ENCODE measurements at places on chromosomes 7 and 10.
A peak's percentile ranks its signal among the peaks of the same experiment; 100 is the strongest.

GRCh38 chr7:11817111-11817740 lies 14.8 kb downstream of the THSD7A start:
- no peak for DNase-seq

GRCh38 chr7:92648067-92648466 lies 57.9 kb upstream of the FAM133B start:
- DNase-seq, result no peak

GRCh38 chr7:42236266-42236975 lies 588 bp downstream of the GLI3 start:
- no peak for DNase-seq

DNA sequence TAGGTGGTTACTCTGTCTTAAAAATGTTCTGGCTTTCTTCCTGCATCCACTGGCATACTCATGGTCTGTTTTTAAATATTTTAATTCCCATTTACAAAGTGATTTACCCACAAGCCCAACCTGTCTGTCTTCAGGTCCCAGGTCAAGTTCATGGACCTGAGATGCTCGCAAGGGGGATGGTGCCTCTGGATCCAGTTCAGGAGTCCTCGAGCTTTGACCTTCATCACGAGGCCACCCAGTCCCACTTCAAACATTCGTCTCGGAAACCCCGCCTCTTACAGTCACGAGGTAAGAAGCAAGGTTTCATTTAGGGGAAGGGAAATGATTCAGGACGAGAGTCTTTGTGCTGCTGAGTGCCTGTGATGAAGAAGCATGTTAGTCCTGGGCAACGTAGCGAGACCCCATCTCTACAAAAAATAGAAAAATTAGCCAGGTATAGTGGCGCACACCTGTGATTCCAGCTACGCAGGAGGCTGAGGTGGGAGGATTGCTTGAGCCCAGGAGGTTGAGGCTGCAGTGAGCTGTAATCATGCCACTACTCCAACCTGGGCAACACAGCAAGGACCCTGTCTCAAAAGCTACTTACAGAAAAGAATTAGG lies 8.7 kb downstream of the ZKSCAN1 start:
- no peak for DNase-seq

GRCh38 chr10:97274828-97275227 lies 17.6 kb downstream of the ARHGAP19 start:
- no peak for DNase-seq

DNA sequence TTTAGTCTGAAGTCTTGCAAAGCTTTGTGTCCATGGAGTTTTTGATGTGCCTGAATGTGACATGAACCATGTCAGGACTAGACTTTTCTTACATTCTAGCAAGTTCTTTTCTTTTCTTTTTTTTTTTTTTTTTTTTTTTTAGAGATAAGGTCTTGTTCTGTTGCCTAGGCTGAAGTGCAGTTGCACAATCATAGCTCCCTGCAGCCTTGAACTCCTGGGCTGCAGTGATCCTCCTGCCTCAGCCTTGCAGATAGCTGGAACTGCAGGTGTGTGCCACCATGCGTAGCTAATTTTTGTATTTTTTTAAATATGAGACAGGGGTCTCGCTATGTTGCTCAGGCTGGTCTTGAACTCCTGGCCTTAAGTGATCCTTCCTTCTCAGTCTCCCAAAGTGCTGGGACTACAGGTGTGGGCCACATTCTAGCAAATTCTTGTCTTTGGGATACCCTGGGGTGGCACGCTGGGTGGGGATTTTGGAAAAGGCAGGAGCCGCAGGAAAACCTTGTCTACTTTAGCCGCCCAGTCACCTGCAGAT lies 152.8 kb downstream of the SVIL start:
- DNase-seq, result no peak

DNA sequence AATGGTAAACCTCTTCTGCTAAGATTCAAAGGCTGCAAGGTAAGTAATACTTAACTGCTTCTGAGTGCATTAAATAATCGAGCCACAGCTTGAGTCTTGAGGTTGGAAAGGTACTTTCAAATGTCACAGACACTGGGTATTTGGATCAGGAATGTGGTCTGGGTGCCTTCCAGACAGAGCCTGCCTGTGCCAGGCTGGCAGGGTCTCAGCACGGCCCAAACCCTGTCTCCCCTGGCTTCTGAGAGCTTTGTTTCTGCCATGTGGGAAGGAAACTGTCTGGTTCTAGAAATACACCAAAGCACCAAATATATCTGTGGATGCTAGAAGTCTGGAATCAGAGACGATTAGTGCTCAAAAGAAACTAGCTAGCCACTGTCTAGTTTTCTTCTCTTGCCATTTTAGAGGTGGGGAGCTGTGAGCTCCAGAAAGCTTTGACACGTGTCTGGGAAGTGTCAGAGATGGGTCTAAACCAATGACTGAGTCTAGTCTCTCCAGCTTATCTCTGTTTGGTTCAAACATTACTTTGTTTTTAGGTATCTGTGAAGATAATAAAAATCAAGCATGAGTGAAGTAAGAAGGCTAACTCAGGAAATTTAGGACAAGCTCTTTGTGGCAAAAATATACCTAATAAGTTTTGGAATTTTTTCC lies 162.8 kb downstream of the CYP26A1 start:
- no peak for DNase-seq

GRCh38 chr10:3635697-3636096 lies 149.3 kb downstream of the KLF6 start:
- peak; percentile 11 for DNase-seq

DNA sequence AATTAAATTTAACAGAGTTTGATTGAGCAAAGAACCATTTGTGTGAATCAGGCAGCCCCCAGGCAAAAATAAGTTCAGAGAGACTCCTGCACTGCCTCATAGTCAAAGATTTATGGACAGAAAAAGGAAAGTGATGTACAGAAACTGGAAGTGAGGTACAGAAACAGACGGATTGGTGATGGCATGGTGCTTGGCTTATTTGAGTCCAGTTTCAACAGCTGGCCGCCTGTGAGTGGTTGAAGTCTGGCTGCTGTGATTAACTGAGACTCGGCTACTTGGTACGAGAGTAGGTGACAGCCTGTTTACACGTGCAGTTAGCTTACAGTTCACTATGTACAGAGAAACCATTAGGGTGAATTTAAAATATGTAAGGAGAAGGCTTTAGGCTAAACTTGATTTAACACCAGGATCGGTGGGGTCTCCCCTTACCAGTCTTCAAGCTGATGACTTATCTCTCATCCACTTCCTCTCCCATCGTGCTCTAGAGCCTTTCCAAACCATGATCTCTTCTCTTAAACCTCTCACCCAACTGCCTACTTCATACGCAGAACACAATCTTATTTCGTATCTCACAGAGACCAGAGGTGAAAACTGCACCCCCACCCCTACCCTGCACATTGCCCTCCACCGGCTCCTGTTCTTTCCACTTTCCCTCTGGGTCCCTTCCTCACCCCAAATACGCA lies 5.0 kb upstream of the MSMB start:
- DNase-seq, result no peak

- no peak for DNase-seq
These were observed 35.1 kb downstream of the ZNF438 start for GRCh38 chr10:30996481-30997005.

DNA sequence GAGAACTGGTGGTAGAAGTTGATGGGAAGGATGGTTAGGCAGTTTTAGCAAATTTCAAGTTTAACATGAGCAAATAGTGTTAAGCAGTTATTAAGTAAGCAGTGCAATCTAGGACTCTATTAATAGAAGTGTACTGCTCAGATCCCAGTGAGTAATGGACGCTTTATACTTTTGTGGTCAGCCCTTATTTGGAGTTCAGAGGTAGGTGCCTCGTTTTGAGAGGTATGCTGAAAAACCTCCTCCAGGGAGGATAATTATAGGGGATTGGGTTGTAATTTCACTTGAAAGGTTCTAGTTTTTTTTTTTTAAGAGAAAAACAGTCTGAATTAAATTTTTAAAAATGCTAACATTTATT lies 33.5 kb upstream of the CCDC7 start:
- DNase-seq, result no peak

Measured in LNCaP clone FGC (cell line).